ENCODE measurements at places on chromosomes 6 and 20.
A peak's percentile ranks its signal among the peaks of the same experiment; 100 is the strongest.

- DNase-seq, result no peak
These were observed 52.7 kb downstream of the BANF2 start for GRCh38 chr20:17752459-17752858.

- DNase-seq, result no peak
These were observed 282.3 kb downstream of the TBC1D7 start for GRCh38 chr6:13046084-13046483.

DNA sequence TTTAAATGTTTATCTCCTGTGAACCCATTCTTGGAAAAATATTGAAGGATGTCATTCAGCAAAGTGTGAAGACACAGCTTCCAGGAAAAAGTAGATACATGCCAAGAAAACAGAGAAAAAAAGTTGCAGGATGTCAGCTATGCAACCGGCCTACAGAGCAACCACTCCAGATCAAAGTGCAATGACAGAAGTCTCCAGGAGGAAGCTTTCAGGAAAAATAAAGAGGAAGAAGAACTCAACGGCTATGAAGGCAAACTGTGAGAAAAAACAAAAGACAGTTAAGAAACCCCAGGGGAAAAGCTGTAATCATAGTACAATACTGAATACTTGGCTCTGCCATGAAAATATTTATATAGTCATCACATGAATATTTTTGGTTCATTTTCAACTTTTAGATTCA, 30.6 kb downstream of the REPS1 start:
- DNase-seq, result no peak

DNA sequence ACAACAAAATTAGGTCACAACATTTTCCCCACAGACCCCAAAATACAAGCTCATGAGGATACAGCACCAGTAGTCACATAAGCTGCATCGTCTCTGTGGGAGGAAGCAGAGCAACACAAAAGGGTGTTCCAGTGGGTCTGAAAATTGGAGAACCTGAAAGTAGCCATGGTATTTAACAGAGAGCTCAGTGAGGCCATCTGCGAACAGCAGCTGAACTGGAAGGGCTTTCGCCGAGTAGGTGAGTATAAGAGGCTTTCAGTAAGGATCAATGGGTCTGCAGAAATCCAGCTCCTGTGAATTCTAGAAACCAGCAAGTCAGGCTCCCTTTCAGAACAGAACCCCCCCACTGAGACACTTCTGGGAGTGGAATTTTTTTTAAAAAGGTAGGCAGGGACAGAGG, 120.0 kb upstream of the RREB1 start:
- DNase-seq, result no peak

GRCh38 chr6:45946352-45946751, 69.3 kb downstream of the CLIC5 start:
- no peak for DNase-seq

- DNase-seq, result no peak
These were observed 105.5 kb downstream of the JPH2 start for GRCh38 chr20:44081476-44081875.

GRCh38 chr20:48541581-48542071, 286.2 kb downstream of the PREX1 start:
- no peak for DNase-seq

DNA sequence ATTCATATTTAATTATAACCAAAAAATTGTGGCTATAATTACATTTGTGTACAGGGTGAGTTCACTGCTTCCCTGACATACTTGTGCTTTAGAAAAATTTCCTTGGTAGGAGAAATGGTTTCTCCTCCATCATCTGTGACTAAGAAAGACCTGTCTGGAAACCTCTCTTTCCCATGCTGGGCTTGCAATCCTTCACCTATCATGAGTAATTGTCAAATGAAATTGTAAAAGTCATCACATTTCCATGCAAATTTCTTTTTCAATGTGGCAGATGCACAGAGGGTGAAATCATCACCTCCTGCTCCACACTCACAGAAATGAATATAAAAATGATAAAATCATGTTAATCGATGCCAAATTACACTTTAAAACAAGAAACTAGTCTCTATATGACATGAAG, 1.5 kb upstream of the SIRPB1 start:
- no peak for DNase-seq

DNA sequence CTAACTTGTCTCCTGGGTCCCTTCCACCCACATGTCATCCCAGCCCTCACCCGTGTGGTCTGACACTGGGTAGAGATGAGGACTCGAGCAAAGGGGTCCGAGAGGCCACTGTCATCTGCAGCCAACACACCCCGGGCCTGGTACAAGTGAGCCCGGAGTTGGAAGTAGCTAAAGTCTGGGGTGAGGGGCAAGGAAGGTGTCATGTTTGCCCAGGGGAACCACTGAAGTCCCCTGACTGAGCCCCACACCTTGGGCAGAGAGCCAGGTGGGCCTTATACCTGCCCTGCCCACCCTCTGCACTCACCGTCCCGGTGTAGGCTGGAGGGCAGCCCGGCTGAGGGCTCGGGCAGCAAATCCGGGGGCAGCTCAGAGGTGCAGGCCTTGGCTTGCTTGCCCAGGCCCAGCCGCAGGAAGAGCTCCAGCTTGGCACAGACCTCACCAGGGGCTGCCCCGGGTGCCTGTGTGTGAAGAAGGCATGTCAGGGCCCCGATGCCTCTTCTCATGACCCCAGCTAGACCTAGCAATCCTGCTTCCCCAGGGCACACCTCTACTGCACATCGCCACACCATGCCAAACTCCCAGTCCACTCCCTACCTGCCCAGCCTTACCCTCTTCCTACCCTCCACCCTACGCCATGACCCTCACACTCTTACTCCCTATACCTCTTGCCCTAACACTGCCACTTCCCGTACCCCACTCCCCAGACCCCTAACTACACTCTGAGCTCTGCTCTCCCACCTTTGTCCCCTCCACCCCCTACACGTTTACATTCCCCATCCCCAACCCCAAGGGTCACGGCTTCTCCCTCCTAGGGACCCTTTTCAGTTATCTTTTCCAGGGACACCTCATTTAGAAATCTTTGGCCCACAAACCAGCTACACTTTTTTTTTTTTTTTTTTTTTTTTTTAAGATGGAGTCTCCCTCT, 31.7 kb upstream of the SPAG4 start:
- DNase-seq, result no peak

DNA sequence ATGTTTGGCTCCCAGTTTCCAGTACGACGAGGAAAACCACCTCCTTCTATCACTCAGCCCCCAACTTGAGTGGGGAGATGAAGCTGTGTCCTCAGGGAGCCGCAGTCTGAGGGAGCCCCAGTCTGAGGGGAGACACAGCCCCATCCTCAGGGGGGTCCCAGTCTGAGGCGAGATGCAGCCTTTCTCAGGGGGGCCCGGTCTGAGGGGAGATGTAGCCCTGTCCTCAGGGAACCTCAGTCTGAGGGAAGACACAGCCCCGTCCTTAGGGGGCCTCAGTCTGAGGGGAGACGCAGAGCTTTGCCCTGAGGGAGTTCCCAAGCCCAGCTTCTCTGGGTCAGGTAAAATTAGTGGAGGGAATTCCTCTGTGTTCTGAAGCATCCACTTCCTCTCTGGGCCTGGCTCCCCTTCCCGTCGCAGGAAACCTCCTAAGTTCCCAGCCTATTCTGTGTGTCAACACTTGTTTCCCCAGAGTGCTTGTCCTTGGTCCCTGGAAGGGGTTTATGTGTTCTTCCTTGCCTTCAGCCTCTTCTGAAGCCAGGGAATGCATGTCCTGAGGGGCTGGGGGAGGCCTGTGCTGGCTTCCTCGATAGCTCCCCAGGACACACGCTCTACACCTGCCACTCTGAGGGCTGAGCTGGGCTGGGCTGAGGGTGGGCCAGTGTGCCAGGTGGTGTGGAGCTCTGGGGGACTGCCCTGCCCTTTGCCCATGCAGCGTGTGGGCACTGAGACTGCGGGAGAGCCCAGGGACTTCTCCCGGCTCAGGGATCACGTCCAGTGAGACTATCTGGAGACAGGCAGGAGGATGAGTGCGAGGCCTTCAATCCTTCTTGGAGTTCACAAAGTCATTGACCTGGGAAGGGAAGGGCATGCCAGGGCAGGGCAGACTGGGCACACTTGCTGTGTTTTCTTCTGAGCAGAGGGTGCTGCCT, 55.4 kb downstream of the VEGFA start:
- no peak for DNase-seq

- DNase-seq, result no peak
These were observed 12.9 kb upstream of the TLDC2 start for GRCh38 chr20:36862857-36863668.

DNA sequence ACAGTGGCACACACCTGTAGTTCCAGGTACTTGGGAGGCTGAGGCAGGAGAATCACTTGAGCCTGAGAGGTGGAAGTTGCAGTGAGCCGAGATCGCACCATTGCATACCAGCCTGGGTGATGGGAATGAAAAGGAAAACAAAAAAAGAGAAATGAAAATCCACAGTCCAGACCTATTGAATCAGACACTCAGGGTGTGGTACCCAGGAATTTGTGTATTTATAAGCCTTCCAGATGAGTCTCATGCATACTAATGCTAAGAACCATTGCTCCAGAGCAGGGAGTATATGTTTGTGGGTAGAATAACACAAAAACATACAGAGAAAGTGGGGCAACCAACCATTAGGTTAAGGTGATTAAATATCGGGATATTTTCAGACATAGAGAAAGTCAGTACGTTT, 36.1 kb upstream of the PLCB4 start:
- DNase-seq, result no peak

DNA sequence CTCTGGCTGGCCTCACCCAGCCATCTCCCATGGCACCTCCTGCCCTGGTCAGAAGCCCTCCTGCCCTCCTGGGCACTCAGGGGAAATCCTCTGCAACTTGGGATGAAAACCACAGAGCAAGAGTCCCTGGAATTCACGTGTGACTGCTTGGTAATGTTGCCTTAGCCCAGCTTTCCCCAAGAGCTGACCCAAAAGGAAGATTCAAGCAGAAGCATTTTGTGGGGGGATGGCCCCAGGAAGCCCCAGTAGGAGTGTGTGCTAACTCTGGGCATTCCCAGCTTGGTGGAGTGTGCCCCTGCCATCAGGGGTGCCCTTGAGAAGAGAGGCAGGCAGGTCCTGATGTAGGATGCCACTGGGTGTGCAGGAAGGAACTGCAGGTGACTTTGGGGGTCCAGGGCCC, 35.5 kb downstream of the SNX5 start:
- no peak for DNase-seq

GRCh38 chr6:150713931-150714330, 114.2 kb downstream of the PLEKHG1 start:
- no peak for DNase-seq

GRCh38 chr20:34977365-34978091, 21.9 kb downstream of the MYH7B start:
- DNase-seq, result no peak

DNA sequence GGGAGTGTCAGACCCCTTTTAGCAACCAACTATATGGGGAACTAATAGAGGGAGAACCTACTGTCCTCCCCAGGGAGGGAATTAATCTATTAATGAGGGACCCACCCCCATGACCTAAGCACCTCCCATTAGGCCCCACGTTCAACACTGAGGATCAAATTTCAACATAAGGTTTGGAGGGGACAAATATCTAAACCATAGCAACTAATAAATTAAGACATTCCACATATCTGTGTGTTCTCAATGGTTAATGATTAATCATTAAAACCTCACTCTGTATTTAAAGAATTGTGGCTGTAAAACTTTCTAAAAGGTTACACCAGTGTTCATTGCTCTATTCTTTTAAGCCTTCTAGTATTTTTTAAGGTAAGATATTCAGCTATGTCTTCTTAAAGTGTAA, 500.4 kb upstream of the SULF2 start:
- no peak for DNase-seq

- DNase-seq, result no peak
These were observed 168.9 kb upstream of the JARID2 start for GRCh38 chr6:15077006-15077405.

DNA sequence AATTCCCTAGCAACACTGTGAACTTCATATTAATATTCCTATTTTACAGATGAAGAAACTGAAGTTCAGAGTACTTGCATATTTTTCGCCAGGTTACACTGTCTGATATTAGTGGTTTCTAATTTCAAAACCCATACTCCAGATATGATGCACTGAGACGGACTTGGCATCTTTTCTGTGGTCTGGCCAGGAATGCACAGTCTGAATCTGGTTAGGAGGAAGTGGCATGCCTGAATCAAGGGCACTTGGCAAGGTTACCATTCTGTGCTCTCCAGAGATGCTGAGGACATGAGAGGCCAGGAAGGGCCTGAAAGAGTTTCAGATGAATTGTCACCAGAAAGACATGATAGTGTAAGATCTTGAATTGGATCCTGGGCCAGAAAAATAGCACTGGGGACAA, 150.1 kb downstream of the HAO1 start:
- no peak for DNase-seq

DNA sequence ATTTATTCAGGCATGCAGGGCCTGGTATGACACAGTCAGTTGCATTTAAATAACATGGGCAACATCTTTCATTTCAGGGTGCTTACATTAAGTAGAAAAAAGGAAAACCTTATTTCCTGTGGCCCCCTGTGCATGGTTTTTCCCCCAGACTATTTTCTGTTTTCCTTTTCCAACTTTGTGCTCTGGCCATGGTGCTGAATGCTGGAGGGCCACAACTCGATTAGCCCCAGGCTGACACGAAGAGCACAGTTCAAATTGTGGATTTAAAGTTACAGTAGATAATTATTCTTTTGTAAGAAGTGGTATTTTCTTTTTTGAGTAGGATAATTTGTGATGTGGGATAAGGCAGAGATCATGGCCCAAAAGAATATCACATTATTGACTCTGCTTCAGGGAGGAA, 332.0 kb downstream of the HAO1 start:
- DNase-seq, result no peak

DNA sequence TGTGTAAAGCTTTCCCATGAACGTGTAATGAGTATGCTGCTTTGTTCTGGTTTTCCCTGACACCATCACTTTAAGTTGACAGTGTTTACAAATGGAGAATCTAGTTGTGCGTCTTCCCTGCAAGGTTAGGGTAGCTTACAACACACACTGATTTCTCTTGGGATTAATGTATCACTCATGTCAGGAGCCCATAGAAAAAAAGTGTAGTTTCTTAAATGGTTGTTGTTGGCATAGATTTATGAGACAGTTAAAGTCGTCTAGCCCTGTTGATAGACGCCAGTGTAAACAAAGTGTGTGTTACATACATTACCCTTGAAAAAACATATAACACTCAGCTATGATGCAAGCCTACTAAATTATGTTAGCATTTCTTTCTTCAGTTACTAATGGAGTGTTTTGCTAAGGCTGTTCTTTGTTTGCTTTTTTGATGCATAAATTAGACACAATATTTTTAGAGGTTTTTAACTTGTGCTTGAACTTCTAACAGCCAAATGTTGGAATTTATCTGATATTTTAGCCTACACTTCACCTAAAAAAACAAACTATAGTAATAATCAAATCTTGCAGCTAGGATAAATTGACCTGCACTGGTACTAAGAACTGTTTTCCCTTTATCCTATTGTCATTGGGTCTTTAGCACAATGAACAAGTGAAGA, 88.6 kb downstream of the RNF217 start:
- DNase-seq, result no peak

- peak; percentile 2 for DNase-seq
These were observed at the start of gene SGK1 for GRCh38 chr6:134317471-134318131. TSS of gene SGK1 (minus strand) at chr6:134318112. CDS start at chr6:134317460, 652 bp downstream.

- DNase-seq, result no peak
These were observed 7.0 kb upstream of the CSNK2A1 start for GRCh38 chr20:550611-551010.

Data from stimulated activated CD4-positive, alpha-beta T cell treated with anti-CD3 and anti-CD28 coated beads, TNF-alpha, amount 100 ng/mL, for 24 hours (primary cell).